ENCODE measurements at places on chromosomes 1 and 21.

DNA sequence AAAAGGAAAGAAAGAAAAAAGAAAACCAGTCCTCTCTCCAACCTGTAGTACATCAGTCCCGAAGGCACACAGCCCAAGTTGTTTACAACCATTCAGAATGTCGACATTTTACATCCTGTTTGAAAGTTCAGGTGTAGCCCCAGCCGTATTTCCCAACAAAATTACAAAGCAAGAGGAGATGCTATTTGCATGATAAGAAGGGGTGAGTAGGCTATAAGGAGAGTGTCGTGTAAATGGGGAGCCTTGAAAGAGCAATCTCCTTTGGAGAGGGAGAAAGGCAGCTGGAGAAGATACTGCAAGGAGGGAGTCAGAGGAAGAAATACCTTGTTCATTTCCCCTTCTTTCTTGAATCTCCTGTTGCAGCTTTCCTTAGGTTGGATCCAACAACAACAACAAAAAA is 35.5 kb upstream of the DENND1B start:
- DNase-seq = no peak

DNA sequence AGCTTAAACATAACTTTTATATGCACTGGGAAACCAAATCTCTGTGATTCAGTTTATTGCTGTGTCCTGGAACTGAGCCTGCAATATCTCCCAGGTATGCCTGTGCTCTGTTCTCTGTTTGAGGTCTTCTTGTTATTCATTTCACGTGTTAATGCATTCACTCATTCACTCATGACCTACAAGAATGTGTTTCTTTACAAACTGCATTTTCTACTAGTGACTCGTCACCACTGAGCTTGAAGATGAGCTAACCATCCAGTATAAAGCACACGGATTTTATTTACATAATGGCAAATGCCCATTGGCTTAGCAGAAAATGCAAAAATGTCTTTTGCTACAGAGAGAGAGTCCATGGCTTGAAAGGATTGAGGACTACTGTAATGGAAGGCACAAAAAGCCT is 75.0 kb upstream of the DUSP10 start:
- DNase-seq = no peak

GRCh38 chr1:58782178-58783089 is 1.4 kb downstream of the JUN start:
- peak; percentile 75 for DNase-seq

DNA sequence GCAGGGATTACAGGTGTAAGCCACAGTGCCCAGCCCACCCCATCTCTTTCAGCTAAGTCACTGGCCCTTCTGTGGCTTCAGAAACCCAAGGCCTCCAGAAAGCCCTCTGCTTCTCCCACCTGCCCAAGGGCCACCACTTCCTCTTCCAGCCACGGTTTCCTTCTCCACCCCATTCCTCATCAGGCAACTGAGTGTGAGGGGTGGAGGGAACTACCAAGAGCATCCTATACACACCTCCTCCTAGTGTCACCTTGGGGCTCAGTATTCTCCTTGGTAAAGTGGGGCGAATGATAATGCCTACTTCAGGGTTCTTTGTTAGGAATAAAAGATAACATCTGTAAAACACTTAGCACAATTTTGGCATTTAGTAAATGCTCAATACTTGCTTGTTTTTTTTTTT is 30.0 kb downstream of the KNCN start:
- DNase-seq = no peak

DNA sequence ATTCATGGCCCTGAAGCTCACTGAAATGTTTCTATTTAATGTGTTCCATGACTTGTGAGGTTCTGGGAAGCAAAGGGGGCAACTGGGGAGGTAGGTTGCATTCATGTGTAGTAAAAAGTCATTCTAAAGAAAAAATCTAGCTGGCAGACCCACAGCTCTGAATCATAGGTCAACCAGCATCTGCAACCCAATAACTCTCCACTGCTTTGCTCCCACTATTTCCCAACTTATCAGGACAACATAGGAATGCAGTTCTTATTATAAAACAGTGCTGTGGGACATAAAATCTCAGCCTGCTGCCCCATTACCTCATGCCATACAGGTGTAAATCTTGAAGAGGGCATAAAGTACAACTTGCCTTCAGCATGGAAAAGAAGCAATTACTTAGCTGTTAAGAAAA is 576.1 kb upstream of the PTBP2 start:
- DNase-seq = no peak

DNA sequence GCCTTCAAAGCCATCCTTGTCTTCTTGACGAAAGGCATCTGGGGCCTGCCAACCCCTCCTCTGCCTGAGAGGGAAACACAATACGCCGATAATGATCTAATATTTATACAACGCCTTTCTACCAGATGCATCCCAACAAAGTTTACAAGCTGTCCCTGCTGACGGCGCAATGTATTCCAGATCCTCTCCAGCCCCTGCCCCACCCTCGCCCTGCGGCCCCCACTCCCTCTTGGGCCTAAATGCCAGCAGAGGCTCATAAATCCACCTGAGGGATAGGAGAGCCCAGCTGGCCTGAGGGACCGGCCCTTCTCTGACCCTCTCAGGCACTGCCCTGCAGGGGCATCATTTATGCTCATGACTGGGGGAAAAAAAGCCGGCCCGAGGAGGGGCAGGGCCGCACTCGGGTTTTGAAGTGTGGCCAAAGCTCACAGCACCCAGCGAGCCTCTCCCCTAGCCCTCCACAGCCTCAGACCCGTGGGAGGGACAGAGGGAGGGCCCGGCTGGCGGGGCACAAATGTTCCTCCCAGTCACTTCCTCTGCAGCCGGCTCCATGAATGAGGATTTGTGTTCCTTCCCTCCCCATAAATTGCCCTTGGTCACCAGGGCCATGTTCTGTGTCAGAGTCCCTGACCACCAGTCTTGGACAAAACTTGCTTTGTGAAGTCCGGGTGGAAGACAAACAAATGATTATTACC is 140.3 kb downstream of the FOXD2 start:
- DNase-seq = no peak

- no peak for DNase-seq
These were observed 38.6 kb downstream of the EIF2B3 start for GRCh38 chr1:44947774-44948311.

DNA sequence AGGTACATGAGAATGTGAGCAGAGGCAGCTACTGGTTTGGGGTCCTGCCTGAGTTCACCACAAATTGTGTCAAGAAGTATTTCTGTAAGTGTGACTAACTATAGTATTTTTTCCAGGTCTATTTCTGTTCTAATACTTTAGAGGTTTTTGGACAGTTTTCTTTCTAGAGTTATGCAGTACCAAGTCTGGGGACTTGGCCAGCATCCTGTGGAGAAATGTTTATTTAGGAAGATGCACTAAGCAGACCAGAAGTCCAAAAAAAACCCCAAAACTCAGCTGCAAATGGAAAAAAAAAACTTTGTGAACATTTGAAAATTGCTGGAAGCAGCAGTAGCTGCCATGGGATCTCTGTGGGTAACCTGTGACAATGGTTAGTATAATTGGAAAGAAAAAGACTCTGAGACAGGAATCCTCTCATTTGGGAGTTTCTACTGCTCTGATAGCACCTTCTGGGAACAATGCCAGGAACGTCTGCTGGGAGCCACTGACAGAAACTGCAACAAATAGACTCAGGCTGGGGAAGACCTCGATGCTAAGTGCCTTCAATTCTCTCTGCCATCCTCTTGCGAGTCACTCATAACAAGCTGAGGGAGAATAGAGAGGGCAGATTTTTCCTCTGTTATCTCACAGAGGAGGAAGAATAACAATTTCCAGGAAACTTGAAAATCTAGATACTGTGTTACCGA is 37.6 kb downstream of the OR10R2 start:
- DNase-seq = no peak

DNA sequence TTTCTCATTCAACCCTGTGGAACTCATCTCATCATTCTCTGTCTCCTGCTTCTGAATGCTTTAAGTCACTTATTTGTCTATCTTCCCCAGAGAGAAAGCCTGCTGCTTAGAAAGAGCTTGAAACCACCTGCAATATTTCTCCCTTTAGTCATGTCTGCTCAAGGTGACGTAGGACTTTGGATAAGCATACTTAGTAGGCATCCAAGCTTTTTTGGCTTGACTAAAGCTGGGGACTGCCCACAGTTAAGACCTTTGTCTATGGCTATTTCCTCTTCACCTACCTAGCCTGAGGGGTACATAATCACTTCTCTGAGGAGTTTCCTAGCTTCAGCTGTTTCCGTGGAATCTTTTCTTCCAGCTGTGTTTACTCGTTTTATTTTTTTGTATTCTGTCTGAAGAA is 665.8 kb upstream of the CAMK1G start:
- DNase-seq = no peak

GRCh38 chr1:39189592-39190041 is 14.9 kb upstream of the MACF1 start:
- DNase-seq = no peak

DNA sequence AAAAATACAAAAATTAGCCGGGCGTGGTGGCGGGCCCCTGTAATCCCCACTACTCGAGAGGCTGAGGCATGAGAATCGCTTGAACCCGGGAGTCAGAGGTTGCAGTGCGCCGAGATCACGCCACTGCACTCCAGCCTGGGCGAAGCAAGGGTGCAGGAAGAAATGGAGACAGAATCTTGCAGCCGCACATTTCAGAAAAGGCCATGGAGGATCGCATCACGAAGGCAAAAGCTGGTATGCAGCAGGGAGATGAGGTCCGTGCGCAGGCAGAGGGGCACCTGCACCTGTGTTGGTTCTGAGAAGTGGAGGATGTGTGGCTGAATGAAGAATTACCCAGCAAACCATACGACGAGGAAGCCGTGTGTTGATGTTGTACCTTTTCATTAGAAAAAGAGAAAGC is 53.0 kb upstream of the ABCG1 start:
- no peak for DNase-seq

- no peak for DNase-seq
These were observed 187.2 kb upstream of the PTGFR start for GRCh38 chr1:78303620-78304019.

DNA sequence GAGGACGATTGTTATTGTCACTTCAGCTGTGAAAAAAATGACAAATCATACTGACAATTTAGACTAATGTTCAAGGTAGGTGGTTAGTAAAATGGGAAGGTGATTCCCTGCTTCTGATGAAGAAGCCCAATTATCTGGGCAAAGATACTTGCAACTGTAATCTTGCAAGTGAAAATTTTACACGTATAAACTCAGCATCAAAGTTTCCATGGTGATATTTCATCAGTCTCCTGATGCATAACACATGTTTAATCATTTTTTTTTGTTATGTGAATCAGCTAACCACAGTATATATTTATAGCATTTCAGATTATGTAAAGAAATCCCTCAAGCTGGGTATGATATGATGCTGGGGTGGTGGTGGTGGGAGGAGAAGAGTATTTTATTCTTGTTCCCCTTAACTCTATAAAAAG is 16.4 kb upstream of the KCNK1 start:
- peak; percentile 68 for DNase-seq

GRCh38 chr1:20439282-20439681 is 46.7 kb downstream of the CAMK2N1 start:
- DNase-seq = no peak

DNA sequence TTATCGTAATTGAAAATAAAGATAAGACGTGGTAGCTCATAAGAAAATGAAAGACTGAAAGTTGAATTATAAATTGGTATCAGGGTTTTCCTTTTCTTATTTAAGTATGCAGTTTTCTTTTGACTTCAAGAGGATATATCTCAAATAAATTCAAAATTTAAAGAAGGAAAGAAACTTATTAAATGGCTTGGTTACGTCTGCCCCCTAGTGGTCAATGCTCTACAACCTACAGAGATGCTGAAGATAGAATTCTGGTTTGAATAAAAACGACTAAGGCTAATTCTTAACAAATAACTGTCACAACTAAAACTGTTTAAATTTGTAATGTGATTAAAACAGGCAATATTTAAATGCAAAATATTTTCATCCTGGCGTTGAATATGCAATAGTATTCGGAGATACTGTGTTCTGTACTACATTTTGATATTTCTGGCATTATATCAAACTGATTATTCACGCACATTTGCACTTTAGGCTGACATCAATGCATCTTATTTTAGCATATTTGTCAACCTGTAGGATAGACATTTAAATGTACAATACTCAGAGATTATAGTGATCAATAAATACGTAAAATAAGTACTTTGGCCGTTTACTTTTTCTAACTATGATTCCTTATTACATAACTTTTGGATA is 26.8 kb downstream of the IFI44 start:
- peak; percentile 57 for DNase-seq

GRCh38 chr1:246773213-246773641 is 49.0 kb downstream of the SCCPDH start:
- DNase-seq = peak; percentile 6

DNA sequence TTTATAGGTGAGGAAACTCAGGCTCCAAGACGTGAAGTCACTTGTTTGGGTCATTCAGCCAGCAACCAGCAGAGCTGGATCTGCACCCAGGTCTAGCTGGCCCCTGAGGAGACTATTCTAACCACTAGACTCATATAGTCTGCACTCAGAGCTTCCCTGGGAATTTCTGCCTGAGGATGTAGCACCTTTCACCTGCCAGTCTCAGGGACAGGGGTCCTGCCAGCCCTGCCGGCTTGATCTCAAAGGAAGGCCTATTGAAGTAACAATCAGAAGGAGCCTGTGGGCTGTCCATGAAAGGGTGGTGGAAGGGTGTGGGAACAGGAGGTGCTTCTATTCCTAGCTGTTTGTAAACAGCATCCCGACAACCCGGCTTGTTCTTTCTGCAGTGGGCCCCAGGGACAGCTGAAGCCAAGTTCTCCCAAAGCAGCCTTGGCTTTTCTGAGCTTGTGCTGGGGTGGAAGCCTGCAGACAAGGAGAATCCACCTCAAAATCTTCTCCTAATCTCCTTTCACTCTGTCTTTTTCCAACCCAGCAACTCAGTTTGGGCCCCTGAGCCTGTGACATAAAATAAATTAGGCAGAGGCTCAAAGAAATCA is 7.8 kb downstream of the LMOD1 start:
- DNase-seq = no peak

- no peak for DNase-seq
These were observed 131.9 kb upstream of the KCNJ6 start for GRCh38 chr21:38048167-38048566.

- DNase-seq = no peak
These were observed 249.2 kb downstream of the NCAM2 start for GRCh38 chr21:21247424-21247823.

- peak; percentile 92 for DNase-seq
These were observed 390 bp downstream of the ZFP69B start for GRCh38 chr1:40450495-40451237.

DNA sequence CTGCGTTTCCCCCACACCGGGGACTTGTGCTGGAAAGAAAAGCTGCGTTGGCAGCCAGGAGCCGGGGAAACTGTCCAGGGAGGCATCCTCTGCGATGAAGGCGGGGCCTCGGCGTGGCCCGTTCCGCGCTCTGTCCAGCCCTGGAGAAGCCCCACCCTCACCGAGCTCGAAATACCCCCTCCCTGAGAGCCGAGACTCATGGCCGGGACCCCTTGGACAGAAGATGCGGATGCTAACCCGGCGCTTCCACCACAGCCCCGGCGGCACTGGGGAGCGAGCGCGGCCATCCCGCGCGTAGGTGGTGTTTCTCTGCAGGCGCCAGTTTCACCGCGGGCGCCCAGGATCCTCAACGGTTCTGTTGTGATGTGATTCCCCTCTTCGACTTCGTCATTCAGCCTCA is 31.6 kb downstream of the PDE9A start:
- peak; percentile 33 for DNase-seq
